ENCODE measurements at places on chromosomes 6 and 20.

GRCh38 chr6:67642582-67642981, 992.5 kb upstream of the ADGRB3 start:
- no peak for DNase-seq

GRCh38 chr6:169362501-169363121, 109.0 kb upstream of the THBS2 start:
- DNase-seq: no peak

- no peak for DNase-seq
These were observed 581.2 kb upstream of the ADGRB3 start for GRCh38 chr6:68053805-68054373.

DNA sequence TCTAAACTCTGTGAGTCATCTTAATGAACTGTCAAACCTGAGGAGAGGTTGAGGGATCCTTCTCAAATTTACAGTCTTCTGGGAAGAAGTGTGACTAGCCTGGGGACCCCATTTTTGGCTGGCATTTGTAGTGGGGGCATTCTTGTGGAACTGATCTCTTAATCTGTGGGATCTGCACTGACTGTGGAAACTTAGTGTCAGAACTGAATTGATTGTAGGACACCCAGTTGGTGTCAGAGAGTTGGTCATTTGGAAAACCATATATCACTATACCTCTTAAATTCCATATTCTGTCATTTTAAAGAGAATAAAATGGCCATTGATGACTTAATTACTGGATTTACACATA, 48.3 kb downstream of the LAMA4 start:
- no peak for DNase-seq

DNA sequence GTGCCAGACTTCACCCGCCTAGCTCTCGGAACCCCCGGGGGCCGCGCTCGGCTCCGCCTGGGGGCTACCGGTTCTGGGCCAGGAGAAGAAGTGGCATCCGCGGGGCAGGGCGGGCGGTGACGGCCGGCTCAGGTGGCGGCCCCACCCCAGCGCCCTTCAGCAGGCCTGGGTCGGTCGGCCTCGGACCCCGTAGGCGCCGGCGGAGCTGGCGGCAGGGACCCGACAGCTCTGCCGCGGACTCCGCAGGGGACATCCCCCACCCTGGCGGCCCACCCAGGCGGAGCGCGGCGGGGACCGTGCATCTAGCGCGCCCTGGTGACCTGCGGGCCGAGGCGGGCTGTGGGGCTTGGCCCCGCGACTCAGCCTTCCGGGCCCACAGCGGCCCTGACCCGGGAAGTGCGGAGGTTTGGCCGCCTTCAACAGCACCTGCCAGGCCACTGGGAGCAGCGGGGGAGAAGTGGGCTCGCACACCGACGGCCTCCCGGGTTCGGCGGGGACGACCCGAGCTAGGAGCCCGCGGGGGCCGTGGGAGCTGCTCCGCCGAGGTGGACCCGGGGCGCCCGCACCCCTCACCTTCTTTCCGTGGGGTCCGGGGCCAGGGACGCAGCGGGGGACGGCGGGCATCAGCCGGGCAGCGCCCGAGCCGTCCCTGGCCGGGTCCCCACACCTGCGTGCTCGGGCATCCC, 87.1 kb downstream of the TMEM242 start:
- no peak for DNase-seq

DNA sequence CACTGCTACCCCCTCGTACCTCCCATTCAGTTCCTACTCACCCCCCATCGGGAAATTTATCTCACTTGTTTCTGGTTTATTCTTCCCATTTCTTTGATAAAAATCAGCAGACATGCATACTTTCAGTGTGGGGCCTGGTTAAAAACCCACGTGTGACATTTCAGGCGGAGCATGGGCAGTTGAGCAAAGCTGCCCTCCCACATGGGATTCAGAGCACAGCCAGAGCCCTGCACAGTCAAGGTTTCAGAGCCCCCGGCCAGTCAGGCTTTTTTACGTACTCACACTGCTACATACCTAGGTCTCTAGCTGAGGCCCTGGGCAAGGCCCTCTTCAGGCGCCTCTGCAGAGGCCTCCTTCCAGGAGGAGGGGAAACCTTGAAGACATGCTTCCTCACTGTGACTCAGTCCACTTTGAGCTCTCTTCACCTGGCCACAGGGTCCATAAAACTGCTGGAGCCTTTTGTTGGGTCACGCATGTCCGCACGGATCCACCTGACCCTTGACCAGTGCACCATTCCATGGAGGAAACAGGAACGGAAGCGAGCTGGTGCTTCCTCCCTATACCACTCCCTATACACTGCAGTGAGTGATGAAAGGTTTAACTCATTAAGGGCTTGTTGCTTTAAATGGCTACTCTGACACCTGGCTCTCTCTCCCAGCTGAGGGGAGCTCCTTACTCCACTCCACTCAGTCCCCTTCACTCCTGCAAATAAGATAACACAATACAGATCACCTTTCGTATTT, 713.3 kb downstream of the PRKN start:
- no peak for DNase-seq

DNA sequence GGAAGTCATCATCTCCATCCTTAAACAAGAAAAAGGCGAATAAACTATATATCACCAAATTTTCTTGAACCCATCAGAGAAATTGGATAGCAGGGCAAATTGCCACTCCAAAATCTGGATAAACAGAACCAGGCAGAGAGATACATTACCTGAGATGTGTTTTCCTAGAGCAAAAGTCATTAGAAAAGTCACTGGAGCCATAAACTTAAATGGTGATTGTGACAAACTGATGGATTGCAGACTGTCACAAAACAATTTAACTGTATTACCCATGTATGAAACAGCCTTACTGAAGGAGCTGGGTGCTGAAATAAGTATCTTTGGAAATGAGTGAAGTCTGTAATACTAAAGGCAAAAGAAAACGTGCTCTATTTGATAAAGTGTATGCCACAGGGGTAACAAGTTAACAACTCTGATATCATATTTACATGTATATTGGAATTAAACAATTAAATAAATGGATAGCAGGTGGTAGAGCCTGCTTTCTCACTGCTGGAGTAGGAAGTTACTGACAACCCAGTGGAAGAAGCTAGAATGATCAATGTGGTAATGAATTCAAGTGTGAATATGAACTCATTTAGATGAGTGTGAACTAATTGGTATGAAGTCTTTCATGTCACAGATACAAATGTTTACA, 186.9 kb downstream of the LMBRD1 start:
- DNase-seq: no peak

DNA sequence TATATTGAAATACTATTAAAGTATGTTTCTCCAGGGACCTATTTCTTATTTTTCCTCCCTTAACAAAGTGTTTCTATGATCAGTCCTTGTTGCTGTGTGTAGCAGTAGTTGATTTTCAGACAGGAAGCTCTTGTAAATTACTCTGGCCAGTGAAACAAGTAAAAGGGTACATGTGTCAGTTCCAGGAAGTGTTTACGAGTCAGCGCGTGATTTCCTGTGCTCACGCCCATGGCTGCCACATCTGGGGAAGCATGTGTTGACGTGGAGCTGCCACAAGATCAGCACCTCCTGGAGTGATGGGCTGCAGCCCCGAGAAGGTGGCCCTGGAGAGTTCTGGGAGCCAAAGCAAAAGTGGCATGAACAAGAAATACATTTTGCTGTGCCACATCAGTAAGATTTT, 38.6 kb upstream of the GGTLC1 start:
- DNase-seq: peak; percentile 57

- DNase-seq: no peak
These were observed 708.4 kb upstream of the CITED2 start for GRCh38 chr6:140082867-140083297.

- no peak for DNase-seq
These were observed 41.9 kb upstream of the ADGRF5 start for GRCh38 chr6:46963626-46964025.

DNA sequence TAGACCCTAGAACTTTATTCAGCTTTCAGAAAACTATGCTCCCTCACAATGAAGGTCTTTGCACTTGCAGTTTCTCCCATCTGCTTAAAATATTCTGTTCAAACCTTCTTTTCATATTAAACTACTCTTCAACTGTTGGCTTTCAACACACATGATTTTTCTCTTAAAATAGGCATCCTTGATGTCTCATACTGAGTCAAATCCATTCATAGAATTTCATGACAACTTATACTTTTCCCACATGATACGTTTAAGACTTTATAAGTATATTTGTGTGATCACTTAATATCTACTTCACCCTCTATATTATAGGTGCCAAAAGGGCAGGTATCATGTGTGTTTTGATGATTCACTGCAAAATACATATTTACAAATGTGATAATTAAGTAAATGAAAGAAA, 412.5 kb downstream of the MMUT start:
- no peak for DNase-seq

Data from T-helper 1 cell (primary cell).